IPS-NIHi11 (cell line): ENCODE measurements at places on chromosomes 1 and 21.
A peak's percentile ranks its signal among the peaks of the same experiment; 100 is the strongest.

- no peak for DNase-seq
Observed at GRCh38 chr1:245760301-245760700, 605.5 kb downstream of the KIF26B start.

DNA sequence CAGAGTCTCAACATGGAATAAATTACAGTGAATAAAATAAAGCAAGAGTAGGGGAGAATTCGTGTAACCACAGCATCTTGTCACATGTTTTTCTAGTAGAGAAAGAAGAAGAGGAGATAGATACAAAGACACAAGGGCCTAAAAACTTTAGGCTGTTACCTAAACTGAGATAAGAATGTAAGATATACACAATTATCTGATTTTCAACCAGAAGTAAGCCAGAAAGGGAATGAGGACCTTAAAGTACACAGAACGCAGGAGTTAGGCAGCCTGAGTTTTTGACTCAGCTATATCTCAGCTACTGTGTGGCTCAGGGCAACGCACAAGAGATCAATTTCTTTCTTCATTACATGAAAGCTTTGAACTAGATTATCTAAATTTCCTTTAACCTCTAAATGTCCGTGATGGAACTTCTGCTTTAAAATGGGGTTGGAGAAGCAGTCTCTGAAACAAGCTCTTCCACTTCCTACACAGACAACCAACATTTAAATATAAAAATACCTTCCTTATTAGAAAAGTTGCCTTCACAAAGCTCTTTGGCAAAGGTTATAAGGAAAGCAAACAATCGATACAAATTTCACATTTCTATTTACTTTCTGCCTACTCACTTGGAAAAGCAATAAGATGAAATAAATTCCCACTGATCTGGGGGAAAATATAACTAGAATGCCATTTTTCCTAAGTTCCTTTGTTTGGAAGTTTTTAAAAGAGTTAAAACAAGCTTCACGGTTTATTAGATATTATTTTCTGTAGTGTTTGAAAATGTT lies 5.2 kb upstream of the RGS13 start:
- no peak for DNase-seq

GRCh38 chr1:20068722-20069121 lies 1.3 kb upstream of the PLA2G5 start:
- DNase-seq: no peak

DNA sequence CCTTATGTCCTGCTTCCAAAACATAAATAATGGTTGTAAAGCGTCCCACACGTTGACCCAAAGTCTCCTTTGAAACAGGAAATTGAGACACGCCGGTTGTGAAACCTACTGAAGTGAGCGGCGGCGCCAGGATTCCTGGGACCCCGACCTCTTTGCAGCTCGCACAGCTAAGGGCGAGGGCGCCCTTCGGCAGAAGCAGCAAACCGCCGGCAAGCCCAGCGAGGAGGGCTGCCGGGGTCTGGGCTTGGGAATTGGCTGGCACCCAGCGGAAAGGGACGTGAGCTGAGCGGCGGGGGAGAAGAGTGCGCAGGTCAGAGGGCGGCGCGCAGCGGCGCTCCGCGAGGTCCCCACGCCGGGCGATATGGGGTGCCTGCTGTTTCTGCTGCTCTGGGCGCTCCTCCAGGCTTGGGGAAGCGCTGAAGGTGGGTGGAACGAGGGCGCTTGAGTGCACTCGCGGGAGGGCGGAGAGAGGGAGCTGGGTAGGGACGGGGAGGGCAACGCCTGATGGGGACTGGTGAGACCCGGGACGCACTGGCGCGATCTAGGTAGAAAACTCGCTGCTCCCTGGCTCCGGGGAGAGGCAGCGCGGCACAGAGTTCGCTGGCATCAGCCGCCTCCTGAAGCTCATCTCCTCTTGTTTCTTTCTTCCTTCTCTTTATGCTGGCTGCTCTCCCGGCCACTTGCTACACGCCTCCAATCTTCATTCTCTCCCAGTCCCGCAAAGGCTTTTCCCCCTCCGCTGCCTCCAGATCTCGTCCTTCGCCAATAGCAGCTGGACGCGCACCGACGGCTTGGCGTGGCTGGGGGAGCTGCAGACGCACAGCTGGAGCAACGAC lies at the start of gene CD1D:
CD1D (plus strand) TSS at position 155 of the 836 bp plus-strand sequence; CDS start at position 362, 207 bp downstream.
- peak; percentile 59 for DNase-seq

GRCh38 chr1:216448011-216448510 lies 24.8 kb upstream of the USH2A start:
- DNase-seq: no peak

DNA sequence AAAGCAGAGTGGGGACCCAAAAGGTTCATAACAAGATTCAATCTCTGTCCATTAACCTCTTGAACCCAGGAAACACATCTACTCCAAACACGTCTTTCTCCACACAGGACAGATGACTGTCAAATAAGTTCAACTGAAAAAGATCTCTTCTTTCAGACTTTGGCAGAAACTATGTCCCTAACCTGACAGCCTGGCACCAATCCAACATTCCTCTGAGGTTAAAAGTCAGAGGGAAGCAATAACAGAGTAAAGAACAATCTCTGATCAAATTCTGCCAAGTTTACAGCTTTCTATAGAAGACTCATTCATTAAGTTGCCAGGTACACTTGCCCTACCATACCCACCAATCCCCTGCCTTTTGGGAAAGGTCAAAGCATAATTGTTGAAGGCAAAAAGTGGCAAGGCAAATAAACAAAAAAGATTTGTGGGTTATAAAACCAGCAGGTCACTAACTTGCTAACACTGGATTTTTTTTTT lies 31.9 kb downstream of the OTUD7B start:
- DNase-seq: no peak
